ENCODE measurements at places on chromosomes 7 and 10.
A peak's percentile ranks its signal among the peaks of the same experiment; 100 is the strongest.

DNA sequence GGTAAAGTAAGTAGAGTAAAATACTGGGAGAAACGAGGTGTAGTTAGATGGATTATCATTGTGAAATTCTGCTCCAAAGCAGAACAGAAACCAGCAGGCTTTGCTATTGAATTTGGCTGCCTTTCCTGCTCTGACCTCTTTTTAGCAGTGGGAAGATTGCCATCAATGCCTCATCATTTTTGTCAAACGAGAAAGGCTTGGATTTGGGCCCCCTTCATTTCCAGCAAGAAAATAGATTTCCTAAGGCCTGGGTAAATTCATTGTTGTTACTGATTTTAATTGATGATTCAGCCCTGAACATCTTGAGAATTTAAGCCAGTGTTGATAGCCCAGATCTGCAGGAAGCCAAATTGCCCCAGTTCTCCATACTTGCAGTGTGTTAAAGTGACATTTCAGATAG, 35.2 kb upstream of the ASAH2 start:
- no peak for DNase-seq

GRCh38 chr10:110764793-110765512, 106.8 kb upstream of the PDCD4 start:
- DNase-seq: no peak

GRCh38 chr10:80465839-80466590, 11.9 kb downstream of the TSPAN14 start:
- DNase-seq: no peak

DNA sequence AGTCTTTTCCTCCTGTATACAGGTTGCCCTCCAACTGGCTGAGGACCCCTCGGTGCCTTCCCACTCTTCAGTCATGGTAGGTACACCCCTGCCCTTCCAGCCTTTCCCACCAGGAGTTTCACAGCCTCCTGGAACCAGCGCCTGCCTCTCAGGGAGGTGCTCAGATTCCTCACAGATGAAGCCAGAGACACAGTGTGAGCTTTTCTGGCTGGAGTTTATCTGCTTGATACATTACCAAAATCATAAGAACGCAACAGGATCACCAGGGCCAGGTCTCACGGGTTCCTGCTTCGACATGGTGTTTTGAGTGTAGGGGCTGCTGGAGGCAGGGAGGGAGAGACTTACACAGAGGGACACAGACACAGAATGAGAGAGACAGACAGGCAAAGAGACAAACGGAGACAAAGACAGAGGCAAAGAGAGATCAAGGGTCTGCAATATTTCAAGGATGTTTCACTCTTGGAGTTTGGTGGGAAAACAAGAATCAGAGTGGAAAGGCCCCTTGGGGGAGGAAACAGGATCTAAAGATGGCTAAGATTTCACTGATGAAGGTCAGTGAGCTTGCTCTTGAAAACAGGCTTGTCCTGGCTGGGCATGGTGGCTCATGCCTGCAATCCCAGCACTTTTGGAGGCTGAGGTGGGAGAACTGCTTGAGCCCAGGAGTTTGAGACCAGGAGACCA, 6.5 kb upstream of the INMT start:
- no peak for DNase-seq

DNA sequence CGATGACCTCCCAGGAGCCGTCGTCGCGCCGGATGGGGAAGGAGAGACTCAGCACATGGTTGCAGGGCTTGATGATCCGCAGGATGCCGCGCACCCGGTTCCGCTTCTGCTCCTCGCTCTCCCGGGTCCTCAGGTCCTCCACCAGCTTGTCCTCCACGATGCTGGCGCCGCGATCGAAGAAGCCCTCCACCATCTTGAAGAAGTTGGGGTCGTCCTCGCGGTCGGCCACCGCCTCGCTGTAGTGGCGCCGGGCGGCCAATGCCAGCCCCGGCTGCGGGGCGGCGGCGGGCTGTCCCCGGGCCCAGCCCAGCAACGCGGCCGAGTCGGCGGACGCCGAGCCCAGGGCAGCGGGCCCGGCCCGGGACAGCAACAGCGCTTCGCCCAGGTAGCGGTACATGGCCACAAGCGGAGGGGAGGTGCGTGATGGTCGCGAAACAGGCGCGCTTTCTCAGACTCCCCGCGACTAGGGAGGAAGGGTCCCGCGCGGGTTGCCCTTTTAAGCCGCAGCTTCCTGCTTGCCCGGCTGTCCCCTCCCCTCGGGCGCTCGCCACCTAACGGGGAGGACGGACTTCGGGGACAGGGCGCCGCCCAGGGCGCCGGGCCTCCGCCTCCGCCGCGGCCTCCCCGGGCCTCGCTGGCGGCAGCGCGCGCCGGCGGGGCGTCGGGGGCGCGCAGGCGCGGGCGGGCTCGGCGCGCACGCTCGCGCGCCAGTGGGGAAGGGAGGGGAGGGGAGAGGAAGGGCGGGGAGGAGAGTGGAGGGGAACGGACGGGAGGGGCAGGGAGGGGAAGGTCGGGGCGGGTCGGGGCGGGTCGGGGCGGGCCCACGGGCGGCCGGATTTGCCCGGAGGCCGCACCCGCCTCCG, at the start of the genes GLUD1 and SHLD2:
TSS of gene GLUD1 (minus strand) at position 471 of the 863 bp plus-strand sequence. CDS start at position 397, 74 bp downstream.
TSS of gene SHLD2 (plus strand) at position 834 of the 863 bp plus-strand sequence. CDS start 56,149 bp downstream, outside the sequence.
- peak; percentile 91 for DNase-seq

- DNase-seq: no peak
Measured at GRCh38 chr10:127125331-127125730, 71.1 kb downstream of the INSYN2A start.

DNA sequence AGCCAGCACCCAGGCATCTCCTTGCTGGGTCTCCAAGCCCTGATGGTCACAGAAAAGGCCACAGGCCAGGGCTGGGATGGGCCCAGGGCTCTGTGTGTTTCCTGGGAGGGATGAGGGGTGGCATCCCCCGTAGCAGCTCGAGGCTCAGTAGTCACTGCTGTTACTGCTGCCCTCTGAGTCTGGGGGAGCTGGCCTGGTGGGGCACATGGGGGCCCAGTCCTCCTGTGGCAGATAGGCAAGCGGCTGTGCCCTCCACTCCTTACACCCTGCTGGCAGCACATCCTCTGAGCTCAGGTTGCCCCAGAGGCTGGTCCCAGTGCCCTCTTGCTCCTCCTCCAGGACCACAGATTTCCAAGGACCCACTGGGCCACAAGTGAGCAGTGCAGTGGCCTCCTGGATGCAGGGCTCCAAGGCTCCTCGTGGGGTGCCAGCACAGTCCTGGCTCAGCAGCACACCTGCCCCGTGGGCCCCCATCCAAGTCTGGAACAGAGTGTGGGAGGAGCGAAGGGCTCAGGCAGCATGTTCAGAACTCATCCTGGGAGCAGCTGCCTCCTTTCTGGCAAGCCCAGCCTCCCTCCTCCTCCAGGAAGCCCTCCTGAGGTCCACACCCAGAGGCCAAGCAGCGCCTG, 31.5 kb upstream of the TUBB8 start:
- no peak for DNase-seq

- no peak for DNase-seq
Measured at GRCh38 chr10:106612381-106612780, 552.1 kb downstream of the SORCS1 start.

GRCh38 chr10:3784510-3785250, at the start of gene KLF6:
TSS of gene KLF6 (minus strand) at chr10:3785209. CDS start at chr10:3785014, 195 bp downstream.
- DNase-seq: no peak

GRCh38 chr7:155490697-155491628, 33.0 kb downstream of the EN2 start:
- no peak for DNase-seq

DNA sequence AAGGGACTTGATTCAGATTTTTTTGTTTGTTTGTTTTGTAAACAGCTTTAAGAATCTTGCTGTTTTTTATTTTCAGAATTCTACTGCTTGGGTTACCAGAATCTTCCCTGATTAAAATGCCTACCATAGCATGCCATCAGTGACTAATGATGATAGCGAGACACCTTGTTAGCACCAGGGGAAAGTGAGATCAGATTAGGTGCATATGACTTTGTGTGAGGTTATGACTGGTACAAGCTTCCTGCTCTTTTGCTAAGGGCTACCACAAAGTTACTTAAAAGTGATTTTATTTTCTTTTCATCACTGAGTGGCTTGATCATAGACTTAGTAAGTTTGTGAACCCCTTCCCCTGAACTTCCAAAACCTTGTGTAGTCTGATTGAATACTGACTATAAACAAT, 93.5 kb downstream of the SND1 start:
- DNase-seq: no peak

- no peak for DNase-seq
Measured at GRCh38 chr7:18570441-18570840, 74.9 kb downstream of the HDAC9 start.

DNA sequence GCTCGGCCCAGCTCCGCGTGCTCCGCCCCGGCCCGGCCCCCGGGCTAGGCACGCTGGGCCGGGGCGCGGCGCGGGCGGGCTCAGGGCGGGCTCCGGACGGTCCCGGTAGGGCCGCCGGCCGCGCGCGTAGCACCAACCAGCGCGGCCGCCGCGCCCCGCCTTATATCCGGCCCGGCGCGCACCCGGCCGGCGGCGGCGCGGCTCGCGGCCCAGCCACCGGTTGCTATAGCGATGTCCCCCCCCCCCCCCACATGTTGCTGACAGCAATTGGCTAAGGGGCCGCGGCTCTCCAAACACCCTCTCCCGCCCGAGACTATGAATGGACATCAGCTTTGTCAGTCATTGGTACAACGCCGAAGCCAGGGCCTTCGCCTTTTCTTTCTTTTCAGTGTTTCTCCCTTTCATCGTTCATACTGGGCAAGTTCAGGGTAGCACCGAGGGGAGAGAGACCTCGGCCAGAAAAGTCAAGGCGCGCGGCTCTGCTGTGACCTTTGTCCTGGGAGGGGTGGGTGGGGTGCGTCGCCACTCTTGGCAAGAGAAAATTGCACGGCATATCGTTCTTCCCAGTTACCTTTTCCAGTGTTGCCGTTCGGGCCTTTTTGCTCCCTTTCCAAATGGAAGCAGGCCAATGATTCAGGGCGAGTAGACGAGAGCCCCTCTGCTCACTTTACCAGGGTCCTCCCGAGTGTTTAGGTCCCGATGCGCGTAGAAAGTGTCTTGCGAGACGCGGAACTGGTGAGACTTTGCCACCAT, 354.2 kb downstream of the DNAJB6 start:
- no peak for DNase-seq

DNA sequence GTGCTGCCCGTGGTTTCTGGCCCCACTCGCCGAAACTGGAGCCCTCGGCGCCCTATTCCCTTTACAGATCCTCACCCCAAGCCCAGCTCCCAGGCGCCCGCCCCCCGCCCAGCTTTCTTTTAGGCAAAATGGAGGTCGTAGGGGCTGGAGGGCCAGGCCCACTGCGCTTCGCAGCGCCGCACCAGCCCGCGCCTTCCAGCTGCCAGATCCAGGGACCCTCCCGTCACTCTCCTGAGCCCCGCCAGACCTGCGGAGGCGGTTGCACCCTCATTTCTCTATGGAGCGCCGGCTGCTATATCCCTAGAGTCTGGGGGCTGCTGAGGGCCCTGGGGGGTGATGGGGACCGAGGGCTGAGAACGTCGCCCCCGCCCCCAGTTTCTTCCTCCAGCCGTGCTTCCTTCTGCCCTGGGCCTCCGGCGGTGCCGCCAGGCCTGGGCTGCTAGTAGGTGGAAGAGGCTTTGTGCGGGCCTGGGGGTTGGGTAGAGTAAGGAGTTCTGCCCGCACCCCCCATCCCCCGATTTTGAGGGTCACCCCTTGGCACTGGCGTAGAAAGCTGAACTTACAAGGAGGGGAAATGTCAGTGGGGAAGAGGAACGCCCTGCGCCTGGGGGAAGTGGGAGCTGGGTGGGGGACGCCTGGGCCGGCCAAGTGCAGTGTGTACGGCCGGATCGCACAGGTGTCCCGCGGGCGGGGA, 1.0 kb downstream of the GNB2 start:
- DNase-seq: no peak

- DNase-seq: no peak
Measured at GRCh38 chr7:76357475-76358010, 1.2 kb downstream of the YWHAG start.

DNA sequence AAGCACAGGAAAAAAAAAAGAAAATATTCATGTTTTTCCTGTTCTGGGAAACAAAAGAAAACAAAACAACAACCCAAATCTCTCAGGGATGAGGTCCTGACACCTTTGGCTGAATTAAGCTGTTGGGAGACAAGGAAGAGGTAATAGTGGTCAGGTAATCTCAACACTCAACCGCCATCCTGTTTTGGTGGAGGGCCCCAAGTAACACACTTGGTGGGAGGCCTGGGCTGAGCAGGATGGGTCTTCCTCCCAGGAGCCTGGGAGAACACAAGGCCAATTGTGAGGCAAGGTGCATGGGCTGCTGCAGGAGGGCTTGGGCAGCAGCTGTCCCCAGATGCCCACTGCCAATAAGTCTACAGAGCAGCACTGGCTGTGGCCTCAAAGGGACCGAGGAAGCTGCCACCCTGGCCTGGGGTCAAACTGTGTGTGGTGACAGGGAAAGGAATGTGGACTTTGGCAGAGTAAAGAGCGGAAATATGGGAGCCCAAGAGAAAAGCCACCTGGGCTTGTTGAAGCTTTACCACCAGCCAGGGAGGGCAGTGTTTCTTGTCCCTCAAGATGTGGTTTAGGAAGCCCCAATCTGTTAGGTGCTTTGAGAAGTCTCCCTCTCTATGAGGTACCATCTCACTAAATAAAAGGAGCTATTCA, 93.5 kb upstream of the SLC25A13 start:
- DNase-seq: no peak

GRCh38 chr7:13231216-13231615, 543.8 kb downstream of the ARL4A start:
- DNase-seq: no peak

- DNase-seq: no peak
Measured at GRCh38 chr10:132114953-132115520, 49.3 kb downstream of the JAKMIP3 start.

- no peak for DNase-seq
Measured at GRCh38 chr7:73451780-73452398, 18.3 kb downstream of the FZD9 start.

DNA sequence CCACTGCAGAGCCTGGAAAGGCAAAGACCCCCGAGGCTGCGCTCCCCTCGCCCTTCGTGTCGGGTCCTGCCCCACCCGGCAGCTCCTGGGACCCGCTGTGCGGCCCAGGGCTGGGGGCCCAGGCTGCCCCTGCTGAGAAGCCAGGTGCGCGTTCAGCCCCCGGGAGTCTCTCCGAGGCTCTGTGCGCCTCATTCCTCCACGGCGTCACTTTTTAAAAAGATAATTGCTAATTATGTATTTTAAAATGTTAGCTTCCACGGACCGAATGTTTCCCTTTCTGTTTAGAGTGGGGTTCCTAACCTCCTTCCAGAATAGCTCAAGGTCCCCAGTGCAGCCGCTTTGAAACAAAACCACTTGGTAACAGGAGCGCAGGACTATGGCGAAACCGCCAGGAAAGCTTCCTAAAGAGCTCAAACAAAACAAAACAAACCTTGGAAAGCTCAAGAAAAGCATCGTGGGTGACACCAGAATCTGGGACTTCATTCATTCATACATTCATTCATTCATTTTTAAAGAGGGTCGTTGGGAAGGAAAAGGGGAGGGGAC, 45.6 kb downstream of the PDIA4 start:
- DNase-seq: no peak

- DNase-seq: no peak
Measured at GRCh38 chr10:70903262-70903921, 15.0 kb upstream of the PCBD1 start.

DNA sequence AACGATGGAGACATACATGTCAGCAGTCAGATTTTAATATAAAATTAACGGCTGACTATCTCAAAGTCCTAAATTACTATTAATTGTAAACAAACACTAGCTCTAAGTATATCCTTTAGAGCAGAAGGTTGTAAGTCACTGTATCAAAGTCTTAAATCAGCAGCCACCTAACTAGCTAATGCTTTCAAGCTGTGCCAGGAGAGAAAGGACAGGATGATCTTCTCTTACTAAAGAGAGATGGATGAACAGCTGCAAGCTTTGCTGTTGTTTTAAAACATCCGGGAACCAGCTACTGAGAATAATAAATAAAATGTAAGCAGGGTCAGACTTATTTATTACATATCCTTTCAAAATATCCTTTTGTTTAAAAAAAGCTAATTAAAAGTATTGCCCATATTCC, 24.0 kb upstream of the ABLIM1 start:
- DNase-seq: no peak

Data from activated T-helper 1 cell treated with anti-CD3 and anti-CD28 coated beads, Interleukin-12 subunit alpha, Interleukin-12 subunit beta, Interleukin-2, Interleukin-4 antibody, amounts not matched to agents 30 ng/mL and 10 ng/mL and 1 ng/mL, durations not matched to agents 14 hours and 24 hours and 36 hours (primary cell).